ENCODE measurements at places on chromosomes 13 and 19. TPM values are rescaled to one million over a fixed set of nuclear protein-coding genes. Genes with fewer than 3 reads are reported as not detected.

GRCh38 chr13:61466280-61466679, 50.6 kb upstream of the PCDH20 start:
- no peak for DNase-seq
- no peak overlapping the region for H3K4me3 ChIP-seq
- H3K27ac ChIP-seq, result no peak overlapping the region
- no peaks in the 10 kb centered on the region for H3K4me1 ChIP-seq
- H3K36me3 ChIP-seq, result no peaks in the 10 kb centered on the region
- H3K27me3 ChIP-seq, result no peaks in the 10 kb centered on the region

DNA sequence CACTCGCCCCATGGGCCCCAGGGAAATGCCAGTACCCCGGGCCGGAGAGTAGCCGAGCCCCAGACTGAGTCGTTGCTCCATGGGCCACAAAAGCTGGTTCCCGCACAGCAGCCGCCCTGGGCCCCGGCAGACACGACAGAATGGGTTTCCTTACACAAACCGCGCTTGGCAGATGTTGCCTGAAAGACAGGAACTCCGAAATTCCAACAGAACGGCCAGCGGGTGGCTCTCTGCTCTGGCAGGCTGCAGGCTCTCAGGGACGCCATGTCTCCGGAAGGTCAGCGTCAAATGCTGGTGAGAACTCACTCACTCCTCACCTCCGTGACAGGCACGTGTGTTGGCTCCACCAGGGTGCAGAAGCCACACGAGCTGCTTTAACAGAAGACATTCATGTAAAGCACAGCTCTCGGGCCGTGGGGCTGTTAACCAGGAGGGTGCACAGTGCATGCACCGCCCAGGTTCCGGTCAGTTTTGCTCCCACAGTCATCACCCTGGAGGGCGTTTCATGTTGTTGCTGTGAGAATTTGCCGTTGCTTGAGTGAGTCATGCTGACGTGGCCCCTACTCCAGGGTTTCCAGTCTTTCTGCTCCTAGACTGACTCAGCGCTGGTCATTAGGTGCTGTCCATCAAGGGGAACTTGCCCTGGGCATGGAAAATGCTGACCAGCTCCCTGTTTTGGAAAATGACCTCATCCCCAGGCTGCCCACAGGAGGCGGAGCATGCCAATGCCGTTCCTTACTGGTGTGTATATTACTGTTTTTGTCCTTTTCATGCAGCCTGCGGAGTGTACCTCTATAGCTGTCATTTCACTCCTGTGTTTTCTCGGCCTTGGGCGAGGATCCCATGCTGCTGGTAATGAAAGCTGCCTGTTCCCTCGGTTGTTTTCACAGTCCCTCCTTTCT, 44.8 kb downstream of the ANKRD10 start:
- no peak overlapping the region for H3K27ac ChIP-seq
- H3K36me3 ChIP-seq, result no peaks in the 10 kb centered on the region
- peaks cover 29% of the 10 kb centered on the region for H3K27me3 ChIP-seq

GRCh38 chr19:40705362-40705651, 11.4 kb downstream of the COQ8B start:
- peaks cover 38% of the 10 kb centered on the region for H3K36me3 ChIP-seq
- H3K27me3 ChIP-seq, result no peaks in the 10 kb centered on the region
- no peak overlapping the region for H3K4me3 ChIP-seq
- H3K4me1 ChIP-seq, result peaks cover 7% of the 10 kb centered on the region

The DOCK9 gene
- 36.0 TPM for total RNA-seq

GRCh38 chr13:111343186-111343805, 22.9 kb downstream of the TEX29 start:
- no peaks in the 10 kb centered on the region for H3K27me3 ChIP-seq
- H3K27ac ChIP-seq, result no peak overlapping the region
- H3K4me1 ChIP-seq, result no peaks in the 10 kb centered on the region
- H3K4me3 ChIP-seq, result no peak overlapping the region
- DNase-seq, result no peak
- no peaks in the 10 kb centered on the region for H3K36me3 ChIP-seq

The RPL28 gene
- 1,835 TPM for total RNA-seq

DNA sequence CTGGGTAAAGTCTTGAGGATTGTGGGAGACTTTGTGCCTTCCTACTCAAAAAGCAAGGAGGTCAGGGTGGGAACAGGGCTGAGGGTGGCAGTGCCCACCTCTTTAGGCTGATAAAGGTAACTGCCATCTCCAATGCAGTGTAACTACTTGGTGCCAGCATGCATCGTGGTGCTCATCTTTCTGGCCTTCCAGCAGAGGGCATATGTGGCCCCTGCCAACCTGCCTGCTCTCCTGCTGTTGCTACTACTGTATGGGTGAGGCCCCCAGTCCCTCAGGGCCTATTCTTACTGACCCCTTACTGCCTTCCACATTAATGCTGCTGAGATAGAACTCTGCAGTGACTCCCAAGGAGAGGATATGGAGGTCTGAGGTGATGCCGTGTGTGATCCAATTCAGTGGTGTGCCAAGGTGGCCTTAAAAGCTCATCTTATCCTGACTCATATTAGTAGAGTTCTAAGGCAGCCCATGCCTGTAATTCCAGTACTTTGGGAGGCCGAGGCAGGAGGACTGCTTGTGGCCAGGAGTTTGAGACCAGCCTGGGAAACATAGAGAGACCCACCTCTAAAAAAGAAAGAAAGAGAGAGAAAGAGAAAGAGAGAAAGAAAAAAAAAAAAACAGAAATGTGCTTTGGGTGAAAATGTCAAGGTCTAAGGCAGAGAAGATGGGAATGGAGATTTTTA, 9.7 kb upstream of the ARHGAP45 start:
- no peak overlapping the region for H3K4me3 ChIP-seq
- peaks cover 13% of the 10 kb centered on the region for H3K36me3 ChIP-seq
- H3K27me3 ChIP-seq, result no peaks in the 10 kb centered on the region
- peaks cover 19% of the 10 kb centered on the region for H3K4me1 ChIP-seq

- peaks cover under 1% of the 10 kb centered on the region for H3K27me3 ChIP-seq
- peak overlapping the region; percentile 62 for H3K4me3 ChIP-seq
- no peak for DNase-seq
- H3K27ac ChIP-seq, result peak overlapping the region; percentile 85
- H3K4me1 ChIP-seq, result peaks cover 76% of the 10 kb centered on the region
Measured at GRCh38 chr13:114154476-114154875, 22.1 kb upstream of the RASA3 start.

- H3K27me3 ChIP-seq, result peaks cover 5% of the 10 kb centered on the region
- H3K4me1 ChIP-seq, result peaks cover 30% of the 10 kb centered on the region
- peak; percentile 46 for DNase-seq
- H3K36me3 ChIP-seq, result no peaks in the 10 kb centered on the region
- peak overlapping the region; percentile 77 for H3K27ac ChIP-seq
- H3K4me3 ChIP-seq, result no peak overlapping the region
Measured at GRCh38 chr19:2507109-2507508, 31.2 kb downstream of the GADD45B start.

The CYP4F2 gene
- total RNA-seq, result not detected

GRCh38 chr19:47707135-47707925, 5.9 kb upstream of the EHD2 start:
- H3K27ac ChIP-seq, result no peak overlapping the region
- DNase-seq, result peak; percentile 57
- H3K36me3 ChIP-seq, result peaks cover 6% of the 10 kb centered on the region
- H3K27me3 ChIP-seq, result peaks cover 2% of the 10 kb centered on the region
- no peaks in the 10 kb centered on the region for H3K4me1 ChIP-seq
- H3K4me3 ChIP-seq, result no peak overlapping the region

DNA sequence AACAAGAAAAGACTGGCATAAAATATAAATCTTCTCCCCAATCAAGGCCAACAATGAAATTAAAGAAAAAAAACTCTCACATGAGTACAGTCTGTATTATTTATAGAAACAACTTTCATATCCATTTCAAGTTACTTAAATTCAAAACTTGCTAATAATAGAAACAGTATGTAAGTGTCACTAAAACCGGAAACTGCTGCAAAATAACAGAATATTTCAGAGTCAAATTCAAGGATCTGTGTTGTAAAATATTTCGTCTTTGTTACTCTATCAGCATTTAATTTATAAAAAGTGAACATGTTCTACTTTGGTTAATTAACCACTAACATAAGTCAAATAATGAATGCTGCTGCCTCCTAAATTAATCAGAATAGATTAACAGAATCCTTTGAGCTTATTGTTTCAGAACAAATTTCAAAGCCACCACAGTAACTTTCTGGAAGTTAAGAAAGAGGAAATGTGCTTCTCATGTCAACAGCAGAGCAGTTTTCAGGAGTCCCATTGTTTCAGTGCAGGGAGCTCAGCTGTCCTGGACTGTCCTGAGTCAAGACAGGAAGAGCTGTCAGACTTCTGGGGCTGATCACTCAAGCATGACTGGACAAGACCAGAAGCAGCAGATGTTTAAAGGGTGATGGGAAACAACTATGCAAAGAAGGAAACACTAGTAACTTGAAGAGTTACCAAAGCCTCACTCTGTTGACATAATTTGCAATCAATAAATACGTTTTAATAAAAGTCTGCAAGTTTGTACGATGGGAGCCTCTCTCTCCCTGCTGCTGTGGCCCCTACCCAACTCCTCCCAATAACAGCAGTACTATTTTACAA, 76.9 kb downstream of the FOXO1 start:
- no peak overlapping the region for H3K4me3 ChIP-seq
- peak overlapping the region; percentile 49 for H3K27ac ChIP-seq
- no peaks in the 10 kb centered on the region for H3K27me3 ChIP-seq

The BRCA2 gene
- total RNA-seq, result 18.9 TPM

The SLC7A9 gene
- 0.18 TPM for total RNA-seq

The RCBTB1 gene
- 16.3 TPM for total RNA-seq

- no peak overlapping the region for H3K27ac ChIP-seq
- H3K27me3 ChIP-seq, result no peaks in the 10 kb centered on the region
- no peak overlapping the region for H3K4me3 ChIP-seq
- DNase-seq, result no peak
- no peaks in the 10 kb centered on the region for H3K4me1 ChIP-seq
Measured at GRCh38 chr13:78430166-78430791, 173.1 kb downstream of the POU4F1 start.

- H3K4me3 ChIP-seq, result no peak overlapping the region
- no peak overlapping the region for H3K27ac ChIP-seq
- H3K36me3 ChIP-seq, result no peaks in the 10 kb centered on the region
- H3K27me3 ChIP-seq, result peaks cover 6% of the 10 kb centered on the region
- peaks cover 4% of the 10 kb centered on the region for H3K4me1 ChIP-seq
Measured at GRCh38 chr13:80054806-80055205, 286.1 kb downstream of the SPRY2 start.

- H3K36me3 ChIP-seq, result no peaks in the 10 kb centered on the region
- DNase-seq, result no peak
- H3K4me1 ChIP-seq, result no peaks in the 10 kb centered on the region
- no peak overlapping the region for H3K27ac ChIP-seq
- peaks cover 13% of the 10 kb centered on the region for H3K27me3 ChIP-seq
Measured at GRCh38 chr13:24004142-24004899, 107.0 kb upstream of the C1QTNF9B start.

DNA sequence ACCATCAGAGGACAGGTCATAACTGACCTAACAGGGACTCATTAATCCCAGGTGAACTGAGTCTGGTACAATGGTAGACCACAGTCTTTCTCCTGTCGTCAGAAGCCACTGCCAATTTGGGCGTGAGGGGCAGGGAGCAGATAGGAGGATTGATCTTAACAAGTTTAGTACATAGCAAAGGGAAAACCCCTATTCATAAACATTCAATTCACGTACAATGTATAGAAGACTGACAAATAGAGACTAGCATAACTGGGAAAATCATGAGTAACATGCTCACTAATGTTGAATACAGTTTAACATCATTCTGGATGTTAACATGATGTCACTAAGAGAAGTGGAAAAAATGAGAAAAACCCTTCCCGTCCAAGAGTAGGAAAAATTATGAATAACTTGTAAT, 54.1 kb downstream of the SLC7A1 start:
- H3K27ac ChIP-seq, result peak overlapping the region; percentile 46
- DNase-seq, result no peak
- peaks cover 44% of the 10 kb centered on the region for H3K4me1 ChIP-seq
- H3K4me3 ChIP-seq, result no peak overlapping the region
- peaks cover 12% of the 10 kb centered on the region for H3K36me3 ChIP-seq

The ZNF525 gene
- 16.5 TPM for total RNA-seq

The CD320 gene
- total RNA-seq, result 122 TPM

The GPR12 gene
- not detected for total RNA-seq

The CACNG7 gene
- not detected for total RNA-seq

DNA sequence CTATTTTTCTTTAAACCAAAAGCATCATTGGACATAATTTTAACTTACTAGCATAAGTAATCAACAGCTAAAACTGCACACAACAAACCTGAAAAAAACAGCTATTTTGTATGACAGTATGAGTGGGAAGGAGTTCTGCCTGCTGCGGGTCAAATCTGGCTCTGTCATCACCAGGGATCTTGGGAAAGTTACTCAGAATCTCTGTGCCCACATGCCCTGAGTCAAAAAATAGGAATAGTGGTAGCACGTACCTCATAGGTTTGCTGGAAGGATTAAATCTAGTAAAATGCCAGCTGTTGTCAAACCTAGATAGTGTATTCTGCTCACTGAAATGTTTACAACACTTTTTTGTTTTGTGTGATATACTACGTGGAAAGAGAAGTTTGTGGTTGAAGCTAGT, 1.1 kb downstream of the CLN5 start:
- no peak for DNase-seq
- H3K4me3 ChIP-seq, result peak overlapping the region; percentile 97
- peaks cover 21% of the 10 kb centered on the region for H3K36me3 ChIP-seq
- peaks cover 42% of the 10 kb centered on the region for H3K4me1 ChIP-seq
- peaks cover 5% of the 10 kb centered on the region for H3K27me3 ChIP-seq

The KLF1 gene
- total RNA-seq, result 0.80 TPM

- no peak overlapping the region for H3K4me3 ChIP-seq
- no peak for DNase-seq
- H3K36me3 ChIP-seq, result no peaks in the 10 kb centered on the region
Measured at GRCh38 chr19:34131100-34131499, 41.2 kb upstream of the LSM14A start.

The SIGLEC8 gene
- total RNA-seq, result 0.13 TPM

DNA sequence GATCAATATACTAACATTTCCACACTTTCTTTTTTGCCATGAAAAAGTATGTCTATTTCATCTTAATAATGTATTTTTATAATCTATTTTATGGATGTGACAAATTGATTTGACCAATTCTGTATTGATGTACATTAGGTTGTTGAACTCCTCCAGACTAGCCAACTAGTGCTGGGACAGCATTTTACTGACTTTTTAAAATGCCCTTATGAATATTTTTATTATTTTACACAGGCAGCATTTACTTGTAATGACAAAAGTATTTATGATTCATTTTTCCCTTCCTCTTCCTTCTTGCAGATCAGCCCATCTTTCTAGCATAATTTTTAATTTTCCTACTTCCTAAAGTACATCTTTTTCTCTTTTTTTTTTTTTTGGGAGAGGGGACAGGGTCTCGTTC, 918 bp upstream of the FUZ start:
- no peak for DNase-seq
- H3K4me1 ChIP-seq, result peaks cover 33% of the 10 kb centered on the region
- no peak overlapping the region for H3K27ac ChIP-seq
- peaks cover 4% of the 10 kb centered on the region for H3K36me3 ChIP-seq

- H3K4me3 ChIP-seq, result no peak overlapping the region
- H3K27me3 ChIP-seq, result peaks cover 3% of the 10 kb centered on the region
- peaks cover 18% of the 10 kb centered on the region for H3K4me1 ChIP-seq
- H3K27ac ChIP-seq, result no peak overlapping the region
- DNase-seq, result no peak
- peaks cover 2% of the 10 kb centered on the region for H3K36me3 ChIP-seq
Measured at GRCh38 chr13:33785384-33785783, 32.6 kb upstream of the RFC3 start.
